Naive thymus-derived CD8-positive, alpha-beta T cell (primary cell): ENCODE measurements at places on chromosomes 3 and 15. TPM values are rescaled to one million over a fixed set of nuclear protein-coding genes. Genes with fewer than 3 reads are reported as not detected.

- no peaks in the 10 kb centered on the region for H3K36me3 ChIP-seq
- no peaks in the 10 kb centered on the region for H3K4me1 ChIP-seq
- H3K4me3 ChIP-seq = no peak overlapping the region
- no peak overlapping the region for H3K27ac ChIP-seq
- H3K27me3 ChIP-seq = no peaks in the 10 kb centered on the region
- no peak for DNase-seq
Measured at GRCh38 chr3:111838133-111838532, 20.9 kb upstream of the PHLDB2 start.

- H3K36me3 ChIP-seq = no peaks in the 10 kb centered on the region
- no peak overlapping the region for H3K27ac ChIP-seq
- no peak for DNase-seq
- H3K4me1 ChIP-seq = peaks cover 2% of the 10 kb centered on the region
- H3K4me3 ChIP-seq = no peak overlapping the region
Measured at GRCh38 chr15:31606931-31607497, 280.4 kb downstream of the KLF13 start.

DNA sequence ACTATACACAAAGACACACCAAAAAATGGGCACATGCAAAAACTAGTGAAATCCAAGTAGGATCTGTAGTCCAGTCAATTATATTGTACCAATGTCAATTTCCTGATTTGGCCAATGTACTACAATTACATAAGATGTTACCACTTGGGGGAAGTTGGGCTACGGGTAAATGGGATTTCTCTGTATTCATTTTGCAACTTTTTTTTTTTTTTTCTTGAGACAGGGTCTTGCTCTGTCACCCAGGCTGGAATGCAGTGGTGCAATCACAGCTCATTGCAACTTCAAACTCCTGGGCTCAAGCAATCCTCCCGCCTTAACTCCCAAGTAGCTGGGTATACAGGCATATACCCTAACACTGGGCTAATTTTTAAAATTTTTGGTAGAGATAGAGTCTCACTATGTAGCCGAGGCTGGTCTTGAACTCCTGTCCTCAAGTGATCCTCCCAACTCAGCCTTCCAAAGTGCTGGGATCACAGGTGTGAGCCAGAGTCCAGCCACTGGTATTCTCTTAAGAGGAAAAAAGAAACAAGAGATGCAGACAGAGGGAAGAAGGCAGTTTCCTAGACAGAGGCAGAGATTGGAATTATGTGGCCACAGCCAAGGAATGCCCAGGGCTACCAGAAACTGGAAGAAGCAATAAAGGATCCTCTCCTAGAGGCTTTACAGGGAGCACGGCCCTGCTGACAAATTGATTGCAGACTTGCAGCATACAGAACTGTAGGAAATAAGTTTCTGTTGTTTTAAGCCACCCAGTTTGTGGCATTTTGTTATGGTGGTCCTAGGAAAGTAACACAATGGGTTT lies 33.3 kb downstream of the TFDP2 start:
- H3K4me3 ChIP-seq = peak overlapping the region; percentile 25
- peaks cover 10% of the 10 kb centered on the region for H3K4me1 ChIP-seq
- DNase-seq = no peak
- no peaks in the 10 kb centered on the region for H3K27me3 ChIP-seq
- H3K36me3 ChIP-seq = no peaks in the 10 kb centered on the region

GRCh38 chr15:99580076-99580475 lies 14.3 kb downstream of the MEF2A start:
- H3K4me3 ChIP-seq = peak overlapping the region; percentile 12
- no peak overlapping the region for H3K27ac ChIP-seq
- peaks cover 5% of the 10 kb centered on the region for H3K36me3 ChIP-seq
- no peak for DNase-seq

The CKMT1B gene
- not detected for total RNA-seq

The ADCY5 gene
- not detected for total RNA-seq
